Fibroblast of lung (primary cell): ENCODE measurements at places on chromosomes 13 and 19.

DNA sequence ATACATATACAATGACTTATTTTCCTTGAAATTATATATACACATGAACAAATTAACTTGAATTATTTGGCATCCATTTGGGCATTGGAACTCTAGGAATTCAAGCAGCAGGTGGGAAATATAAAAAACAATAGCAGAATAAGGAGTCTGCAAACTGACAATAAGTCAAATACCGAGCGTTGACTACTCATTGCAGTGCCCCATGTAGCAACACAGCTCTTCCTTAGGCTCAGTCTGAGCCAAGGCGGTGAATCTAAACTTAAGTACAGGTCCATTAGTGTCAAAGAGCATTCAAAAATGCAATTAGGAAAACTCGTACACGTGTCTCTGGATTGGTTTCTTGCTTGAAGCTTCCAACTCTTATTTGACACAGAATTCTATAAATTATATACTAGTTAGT, 462.5 kb upstream of the KLF12 start:
- no peak for DNase-seq

GRCh38 chr13:109602356-109602755, 184.0 kb downstream of the IRS2 start:
- no peak for DNase-seq

DNA sequence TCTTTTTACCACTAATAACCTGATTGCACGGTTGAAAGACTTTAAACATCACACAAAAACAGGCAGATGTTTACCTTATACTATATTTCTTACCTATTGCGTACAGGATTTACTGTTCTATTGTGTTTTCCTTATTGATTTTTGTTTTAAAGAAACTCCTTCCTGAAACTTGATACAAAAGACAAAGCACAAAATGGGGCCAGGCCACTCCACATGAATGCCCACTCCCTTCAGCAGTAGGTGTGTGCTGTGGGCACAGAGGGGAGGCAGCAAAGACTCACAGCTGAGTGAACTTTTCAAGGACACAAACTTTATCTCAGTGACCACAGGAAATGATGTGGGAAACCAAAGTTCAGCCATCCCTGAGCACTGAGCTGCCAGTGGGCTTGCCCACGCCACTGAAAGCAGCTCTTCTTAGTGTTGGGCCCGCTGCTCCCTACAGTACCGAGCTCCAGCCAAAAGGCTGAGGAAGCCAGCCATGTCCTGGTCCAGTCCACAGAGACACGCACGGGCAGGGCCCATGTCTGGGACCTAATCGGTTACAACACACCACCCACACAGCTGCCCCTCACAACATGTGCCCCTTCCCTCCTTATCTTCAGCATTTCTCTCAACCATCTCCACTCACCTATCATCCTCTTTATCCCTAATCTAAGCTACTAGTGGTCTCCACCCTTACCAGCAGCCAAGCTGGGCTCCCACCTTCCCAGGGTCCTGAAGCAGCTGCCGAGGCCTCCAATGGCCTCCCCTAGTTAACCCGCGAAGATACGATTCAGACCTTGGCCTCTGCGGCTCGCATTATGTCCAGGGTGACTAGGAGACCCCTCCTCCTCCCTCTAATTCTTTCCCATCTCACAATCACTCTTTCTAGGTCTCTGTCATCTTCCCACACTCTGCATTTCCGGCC, 39.5 kb downstream of the ATP7B start:
- no peak for DNase-seq

DNA sequence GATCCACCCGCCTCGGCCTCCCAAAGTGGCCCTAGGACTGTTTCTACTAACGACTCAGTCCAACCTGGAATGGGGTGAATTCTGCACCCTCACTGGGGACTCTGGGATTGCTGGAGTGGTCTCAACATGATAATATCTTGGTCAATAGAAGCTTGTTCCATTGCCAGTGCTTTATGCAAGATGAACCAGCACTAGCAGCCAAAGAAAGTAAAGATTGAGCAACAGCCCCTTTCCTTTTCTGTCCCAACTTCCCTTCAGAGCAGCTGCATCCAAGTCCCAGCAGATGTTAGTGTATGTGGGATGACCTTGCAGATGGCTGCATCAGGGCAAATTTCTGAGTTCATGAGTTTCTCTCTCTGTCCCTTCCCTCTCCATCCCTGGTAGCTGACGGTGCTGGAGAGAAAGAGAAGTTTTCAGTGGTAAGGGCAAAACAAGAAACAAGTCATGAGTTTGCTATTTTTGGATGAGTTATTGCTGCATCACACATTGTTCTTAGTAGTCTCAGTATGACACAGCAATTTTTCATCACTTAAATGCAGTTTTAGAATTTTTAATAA, 183.6 kb upstream of the EDNRB start:
- peak; percentile 93 for DNase-seq

- DNase-seq = no peak
Measured at GRCh38 chr13:43661161-43661830, 125.5 kb downstream of the ENOX1 start.

- DNase-seq = peak; percentile 64
Measured at GRCh38 chr19:34173193-34173956, 1.1 kb downstream of the LSM14A start.

GRCh38 chr19:55277494-55277893, 2.4 kb downstream of the HSPBP1 start:
- no peak for DNase-seq

GRCh38 chr13:106503730-106504453, 31.6 kb downstream of the EFNB2 start:
- no peak for DNase-seq

- peak; percentile 85 for DNase-seq
Measured at GRCh38 chr19:53553865-53554791, 16.2 kb downstream of the ZNF331 start.

GRCh38 chr13:72403396-72404010, 323.9 kb downstream of the MZT1 start:
- DNase-seq = no peak

- DNase-seq = no peak
Measured at GRCh38 chr19:10137751-10138682, 18.3 kb upstream of the EIF3G start.

DNA sequence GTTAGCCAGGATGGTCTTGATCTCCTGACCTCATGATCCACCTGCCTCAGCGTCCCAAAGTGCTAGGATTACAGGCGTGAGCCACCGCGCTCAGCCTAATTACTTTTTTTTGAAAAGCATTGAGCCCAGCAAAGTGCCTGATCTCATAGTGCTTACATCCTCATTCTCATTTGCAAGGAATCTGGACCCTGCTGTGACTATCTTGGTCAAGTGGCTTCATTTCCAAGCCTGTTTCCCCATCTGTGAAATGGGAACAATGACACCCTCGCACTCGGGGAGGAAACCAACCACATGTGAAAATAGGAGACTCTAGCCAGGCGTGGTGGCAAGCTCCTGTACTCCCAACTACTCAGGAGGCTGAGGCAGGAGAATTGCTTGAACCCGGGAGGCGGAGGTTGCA, 1.6 kb upstream of the PLEKHA4 start:
- no peak for DNase-seq

DNA sequence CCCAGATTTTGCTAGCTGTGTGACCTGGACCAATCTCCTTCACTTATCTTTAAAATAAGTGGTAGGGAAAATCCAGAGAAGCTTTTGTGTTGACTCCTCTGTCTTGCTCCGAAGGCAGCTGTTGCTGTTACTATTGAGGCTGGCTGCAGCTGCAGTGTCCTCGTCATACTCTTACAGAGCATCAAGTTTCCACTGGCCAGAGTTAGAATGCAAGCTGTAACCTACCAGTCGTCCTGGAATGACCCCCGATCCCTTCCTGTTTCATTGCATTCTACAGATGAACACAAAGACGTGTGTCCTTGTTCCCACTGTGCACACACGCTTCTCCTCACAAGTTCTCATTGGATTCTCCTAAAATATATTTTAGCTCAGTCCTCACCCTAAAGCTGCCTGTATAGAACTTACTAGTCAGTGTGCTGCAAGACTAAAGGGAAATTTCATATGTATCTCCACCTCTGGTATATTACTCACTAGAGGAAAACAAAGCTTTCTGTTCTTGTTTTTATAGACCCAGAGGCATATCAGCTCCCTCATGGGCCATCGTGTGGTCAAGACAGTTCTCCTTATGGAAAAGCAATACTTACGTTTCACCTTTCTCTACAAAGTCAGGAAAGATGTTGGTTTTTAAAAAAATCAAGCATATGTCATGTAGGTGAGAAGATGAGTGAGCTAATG, 589.8 kb downstream of the LMO7 start:
- DNase-seq = peak; percentile 82

- DNase-seq = no peak
Measured at GRCh38 chr13:100828226-100828625, 153.6 kb upstream of the TMTC4 start.

DNA sequence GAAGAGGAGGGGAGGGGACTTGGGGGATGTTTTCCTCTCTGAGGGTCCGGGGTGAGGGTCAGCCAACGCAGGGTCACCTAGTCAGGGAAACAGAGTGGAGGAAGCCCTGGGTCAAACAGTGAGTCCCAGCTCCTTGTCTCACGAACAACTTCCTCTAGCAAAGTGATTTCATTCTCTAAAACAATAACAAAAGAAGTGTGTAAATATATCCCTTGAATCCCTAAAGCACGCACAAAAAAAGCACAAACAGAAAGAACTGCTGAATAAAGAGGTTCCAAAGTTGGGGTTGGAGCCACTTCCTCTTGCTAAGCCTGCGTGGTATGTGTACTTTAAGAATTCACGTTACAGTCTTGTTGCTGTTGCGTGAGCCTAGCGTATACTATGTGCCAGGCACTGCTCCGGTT, 1.5 kb upstream of the C5AR2 start:
- no peak for DNase-seq

- no peak for DNase-seq
Measured at GRCh38 chr19:8253678-8254077, 44.5 kb downstream of the CERS4 start.

- DNase-seq = peak; percentile 76
Measured at GRCh38 chr19:4140237-4140711, 13.2 kb upstream of the CREB3L3 start.

- DNase-seq = peak; percentile 55
Measured at GRCh38 chr13:109383683-109384082, 402.7 kb downstream of the IRS2 start.

DNA sequence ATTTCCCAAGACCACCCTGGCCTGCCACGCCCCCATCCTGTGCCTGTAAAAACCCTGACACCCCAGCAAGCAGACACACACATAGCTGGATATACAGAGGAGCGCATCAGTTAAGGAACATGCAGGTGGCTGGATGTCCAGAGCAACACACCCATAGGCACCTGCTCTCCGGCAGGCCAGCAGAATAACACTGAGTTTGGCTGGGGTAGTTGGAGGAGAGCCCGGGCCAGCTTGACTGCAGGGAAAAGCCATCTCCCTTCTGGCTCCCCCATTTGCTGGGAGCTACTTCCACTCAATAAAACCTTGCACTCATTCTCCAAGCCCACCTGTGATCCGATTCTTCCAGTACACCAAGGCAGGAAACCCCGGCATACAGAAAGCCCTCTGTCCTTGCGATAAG, 8.9 kb downstream of the RASL11A start:
- no peak for DNase-seq

DNA sequence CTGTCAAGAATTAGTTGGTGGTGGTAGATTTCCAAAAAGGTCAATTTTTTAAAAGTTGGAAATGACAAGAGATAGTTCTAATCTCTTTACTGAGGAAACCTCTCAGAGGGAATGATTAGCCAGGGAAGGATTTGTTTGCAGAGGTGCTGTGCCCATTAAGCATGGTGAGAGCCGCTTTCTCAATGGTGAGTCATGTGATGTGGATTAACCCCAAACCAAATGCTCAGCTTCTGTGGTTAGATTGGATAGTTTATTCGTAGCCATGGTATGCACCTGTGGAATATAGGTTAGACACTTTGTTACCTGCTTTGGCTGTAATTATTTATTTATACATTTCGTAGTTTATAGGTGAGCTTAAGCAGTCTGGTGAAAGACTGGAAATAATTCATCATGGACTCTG, 7.1 kb downstream of the HNRNPM start:
- DNase-seq = peak; percentile 48
